ENCODE measurements at places on chromosomes 6 and 20.

GRCh38 chr6:71284785-71285184 is 3.8 kb upstream of the OGFRL1 start:
- no peak for DNase-seq

DNA sequence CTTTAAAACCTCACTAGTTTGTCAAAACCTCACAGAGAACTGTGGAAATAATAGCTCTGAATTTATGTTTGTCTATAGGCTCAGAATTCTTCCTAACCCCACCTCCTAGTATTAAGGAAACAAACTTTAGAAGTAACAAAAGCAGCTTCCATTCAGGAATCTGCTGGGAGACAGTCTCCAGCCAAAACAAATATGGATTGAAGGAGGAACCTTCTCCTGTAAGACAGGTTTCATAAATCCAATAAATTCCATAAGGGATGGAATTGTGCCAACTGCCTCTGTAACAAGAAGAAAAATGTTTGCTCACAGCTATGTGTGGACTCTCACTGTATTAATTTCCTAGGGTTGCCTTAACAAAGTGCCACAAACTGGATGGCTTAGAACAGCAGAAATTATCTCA is 7.5 kb downstream of the SYCP2 start:
- no peak for DNase-seq

DNA sequence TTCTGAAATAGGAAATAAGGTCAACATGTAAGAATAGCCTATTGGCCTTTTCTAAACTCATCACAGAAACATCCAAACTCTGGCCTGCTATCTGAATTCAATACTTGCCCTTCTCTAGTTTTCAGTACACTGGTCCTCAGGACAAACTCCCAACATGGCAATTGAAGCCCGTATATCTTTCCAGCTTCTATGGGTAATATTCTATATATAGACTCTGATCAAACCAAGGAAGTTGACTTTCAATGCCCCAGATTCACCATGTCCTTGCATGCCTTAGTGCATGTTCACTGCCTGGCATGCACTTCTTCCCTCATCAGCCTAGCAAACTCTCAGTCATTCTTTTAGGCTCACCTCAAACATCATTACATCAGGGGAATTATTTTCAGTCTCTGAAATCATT is 73.2 kb downstream of the RSPO3 start:
- no peak for DNase-seq

- no peak for DNase-seq
Measured at GRCh38 chr6:163230901-163231300, 183.6 kb upstream of the QKI start.

- no peak for DNase-seq
Measured at GRCh38 chr6:10725044-10725443, 2.2 kb downstream of the TMEM14C start.

- DNase-seq = no peak
Measured at GRCh38 chr6:124203101-124203811, 399.6 kb downstream of the NKAIN2 start.

DNA sequence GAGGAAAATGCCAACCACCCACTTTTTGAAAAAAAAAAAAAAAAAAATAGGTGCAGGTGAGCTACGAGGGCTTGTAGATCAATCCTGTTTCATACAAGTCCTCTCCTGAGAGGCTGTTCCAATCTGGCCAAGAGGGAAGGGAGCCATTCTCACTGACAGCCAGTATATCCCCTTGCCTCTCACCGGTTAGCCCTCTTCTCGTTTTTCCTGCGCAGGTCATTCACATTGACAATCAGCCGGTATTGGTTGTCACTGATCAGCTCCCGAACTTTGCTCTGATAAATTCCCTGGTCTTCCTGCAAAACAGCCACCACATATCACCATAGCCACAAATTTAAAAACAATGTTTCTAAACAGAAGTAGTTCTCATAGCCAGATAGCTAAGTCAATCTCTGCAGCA is 1.4 kb downstream of the MCM3 start:
- no peak for DNase-seq

GRCh38 chr20:59153355-59153681 is 10.3 kb upstream of the ZNF831 start:
- no peak for DNase-seq

- no peak for DNase-seq
Measured at GRCh38 chr20:16608277-16608650, 35.0 kb upstream of the KIF16B start.

DNA sequence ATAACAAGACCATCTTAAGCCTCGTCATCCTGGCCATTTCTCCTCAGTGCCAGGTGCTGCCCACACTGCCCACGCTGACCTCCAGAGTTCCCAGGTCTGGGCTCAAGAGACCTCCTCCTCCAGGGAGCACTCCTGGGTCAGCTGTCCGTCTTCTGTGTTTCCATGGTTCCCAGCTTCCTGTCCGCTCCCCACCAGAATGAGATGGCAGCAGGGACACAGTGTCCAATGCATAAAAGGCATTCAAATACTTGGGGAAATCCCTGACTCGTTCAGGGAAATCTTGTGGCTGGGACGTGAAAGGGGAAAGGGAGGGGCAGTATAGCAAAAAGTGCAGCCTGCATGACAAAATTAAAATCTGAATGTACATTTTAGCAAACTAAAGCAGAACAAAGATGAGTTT is 54.3 kb downstream of the SLC23A2 start:
- DNase-seq = no peak

- DNase-seq = no peak
Measured at GRCh38 chr20:40636486-40636885, 52.5 kb downstream of the MAFB start.

DNA sequence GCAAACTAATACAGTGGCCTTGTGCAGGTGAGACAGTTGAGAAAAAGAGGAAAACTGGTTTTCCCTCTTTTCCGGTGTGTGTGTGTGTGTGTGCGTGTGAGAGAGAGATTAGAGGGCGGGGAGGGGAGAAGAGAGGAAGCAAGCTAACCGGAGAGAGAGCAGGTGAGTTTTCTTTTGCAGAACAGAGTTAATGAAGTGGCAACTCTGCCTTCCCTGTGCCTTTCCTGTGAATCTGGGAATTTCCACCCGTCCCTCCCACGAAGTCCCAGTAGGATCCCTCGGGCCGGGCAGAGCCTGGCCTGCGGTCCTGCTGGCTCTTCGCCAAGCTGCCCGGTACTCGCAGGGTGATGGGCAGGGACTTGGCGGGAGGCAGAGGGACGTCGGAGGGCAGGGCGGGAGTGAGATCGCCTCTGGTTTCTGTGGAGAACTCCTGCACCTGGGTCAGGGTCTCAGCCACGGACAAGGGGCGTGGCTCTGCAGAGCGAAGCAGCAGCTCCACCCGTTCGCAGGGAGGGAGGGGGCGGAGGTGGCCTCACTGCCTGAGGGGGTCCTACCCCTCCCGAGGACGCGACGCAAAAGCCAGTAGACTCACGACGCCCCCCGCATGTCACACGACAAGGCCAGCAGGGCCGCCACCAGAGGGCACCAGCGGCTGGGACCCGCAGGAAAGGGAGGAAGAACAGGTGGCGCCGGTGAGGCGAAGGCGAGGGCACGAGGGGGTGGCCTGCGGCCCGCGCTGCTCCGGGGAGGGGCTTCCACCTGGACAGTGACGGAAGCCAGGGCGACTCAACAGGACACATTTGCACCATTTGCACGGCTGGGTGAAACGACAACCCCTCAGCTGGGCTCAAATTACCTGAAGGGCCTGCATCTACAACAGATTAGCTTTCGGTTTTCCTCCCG is 51.2 kb upstream of the RNF182 start:
- DNase-seq = no peak

DNA sequence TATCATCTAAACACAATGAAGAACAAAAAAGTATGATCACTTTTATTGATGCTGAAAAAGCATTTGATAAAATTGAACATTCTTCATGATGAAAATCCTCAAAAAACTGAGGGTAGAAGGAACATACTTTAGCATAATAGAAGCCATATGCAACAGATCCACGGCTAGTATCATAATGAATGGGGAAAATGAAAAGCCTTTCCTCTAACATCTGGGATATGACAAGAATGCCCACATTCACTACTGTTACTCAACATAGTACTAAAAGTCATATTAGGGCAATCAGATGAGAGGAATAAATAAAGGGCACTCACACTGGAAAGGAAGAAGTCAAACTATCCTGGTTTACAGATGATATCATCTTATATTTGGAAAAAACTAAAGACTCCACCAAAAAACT is 256.6 kb downstream of the RFPL4B start:
- DNase-seq = no peak

- DNase-seq = no peak
Measured at GRCh38 chr6:43910638-43911353, 140.8 kb downstream of the VEGFA start.

DNA sequence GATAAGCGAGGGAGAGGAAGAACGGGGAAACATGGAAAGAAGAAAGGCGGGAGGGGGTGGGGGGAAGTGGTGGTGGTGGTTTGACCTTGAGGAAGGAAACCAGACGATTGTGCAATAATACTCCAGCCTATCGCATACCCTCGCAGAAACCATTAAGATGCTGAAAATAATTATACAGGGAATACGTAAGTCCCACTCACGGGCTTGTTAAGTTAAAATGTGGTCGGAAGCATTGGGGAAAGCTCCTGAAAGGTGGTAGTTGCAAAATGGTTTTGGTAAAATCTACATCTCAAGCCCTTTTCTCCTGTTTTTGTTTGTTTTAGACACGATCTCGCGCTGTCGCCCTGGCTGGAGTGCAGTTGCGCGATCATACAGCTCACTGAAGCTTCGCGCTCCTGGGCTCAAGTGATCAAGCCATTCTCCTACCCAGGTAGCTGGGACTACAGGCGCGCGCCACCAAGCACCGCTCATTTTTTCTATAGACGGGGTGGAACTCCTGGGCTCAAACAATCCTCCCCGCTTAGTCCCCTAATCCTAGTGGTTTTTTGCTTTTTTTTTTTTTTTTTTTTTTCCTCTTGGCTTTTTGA is 128.9 kb upstream of the ZNF184 start:
- DNase-seq = no peak

DNA sequence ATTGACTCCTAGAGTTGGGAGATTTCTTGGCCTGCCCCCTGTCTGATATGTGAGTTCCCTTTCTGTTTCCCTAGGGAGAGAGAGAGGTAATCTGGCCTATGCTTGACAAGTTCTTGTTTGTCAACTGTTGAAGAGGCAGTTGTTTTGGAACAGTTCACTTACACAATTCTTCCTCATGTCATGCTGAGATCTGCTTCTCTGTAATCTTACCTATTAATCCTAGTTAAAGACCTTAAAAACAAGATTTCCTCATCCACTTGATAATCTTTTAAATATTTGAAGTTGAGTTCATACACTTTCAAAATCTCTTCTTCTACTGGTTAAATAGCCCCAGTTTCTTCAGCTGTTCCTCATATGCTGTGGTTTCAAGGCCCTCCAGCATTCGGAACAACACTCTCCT is 89.9 kb downstream of the FIG4 start:
- no peak for DNase-seq

DNA sequence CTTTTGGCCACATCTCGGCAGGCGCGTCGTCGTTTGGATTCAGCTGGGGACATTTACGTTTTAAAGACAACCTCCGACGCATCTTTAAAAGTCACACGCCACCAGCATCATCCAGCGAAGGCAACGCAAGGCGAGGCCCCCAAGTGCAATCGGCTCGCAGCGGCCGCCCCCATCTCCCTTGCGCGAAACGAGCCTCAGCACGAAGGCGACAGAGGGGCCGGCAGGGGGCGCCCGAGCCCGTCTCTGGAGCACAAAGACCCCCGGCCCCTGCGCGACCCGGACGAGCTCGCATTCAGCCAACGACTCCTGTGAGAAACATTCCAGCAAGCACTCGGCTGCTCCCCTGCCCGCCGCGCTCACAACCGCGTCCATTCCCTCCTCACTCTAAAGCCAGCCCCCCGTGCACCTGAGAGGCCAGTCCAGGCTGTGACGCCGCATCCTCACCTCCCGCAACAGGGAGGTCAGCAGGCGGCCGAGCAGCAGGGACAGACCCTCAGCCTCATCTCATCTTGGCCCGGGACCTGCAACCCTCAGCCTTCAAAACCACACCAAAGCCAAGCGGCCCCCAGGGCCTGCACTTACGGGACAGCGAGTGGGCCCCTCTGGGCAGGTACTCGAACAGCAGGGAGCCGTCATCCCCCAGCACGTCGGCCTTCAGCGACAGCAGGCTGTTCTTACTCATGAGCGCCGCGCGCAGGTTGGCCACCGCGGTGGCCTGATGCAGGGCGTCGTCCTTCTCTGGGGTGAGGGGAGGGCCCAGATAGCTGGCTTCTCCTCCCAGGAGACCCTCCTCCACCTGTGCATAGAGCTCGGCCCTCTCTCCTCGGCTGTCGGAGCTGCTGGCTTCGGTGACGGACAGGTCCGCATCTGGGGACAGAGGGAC is 35.8 kb downstream of the SLC2A4RG start:
- no peak for DNase-seq

GRCh38 chr6:7100753-7101081 is 7.0 kb upstream of the RREB1 start:
- no peak for DNase-seq

DNA sequence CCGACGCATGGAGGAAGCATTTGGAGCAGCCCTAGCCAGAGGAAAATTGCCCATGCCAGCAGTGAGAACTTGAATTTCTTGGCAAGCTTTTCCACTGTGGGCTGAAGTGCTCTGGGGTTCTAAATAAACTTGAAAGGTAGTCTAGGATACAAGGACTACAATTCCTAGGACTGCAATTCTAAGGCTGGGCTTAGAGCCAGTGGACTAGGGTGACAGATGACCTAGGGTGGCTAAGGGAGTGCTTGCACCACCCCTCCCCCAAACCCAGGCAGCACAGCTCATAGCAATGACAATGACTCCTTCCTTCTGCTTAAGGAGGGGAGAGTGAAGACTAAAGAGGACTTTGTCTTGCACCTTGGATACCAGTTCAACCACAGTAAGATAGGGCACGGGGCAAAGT is 122.3 kb downstream of the THBS2 start:
- no peak for DNase-seq

DNA sequence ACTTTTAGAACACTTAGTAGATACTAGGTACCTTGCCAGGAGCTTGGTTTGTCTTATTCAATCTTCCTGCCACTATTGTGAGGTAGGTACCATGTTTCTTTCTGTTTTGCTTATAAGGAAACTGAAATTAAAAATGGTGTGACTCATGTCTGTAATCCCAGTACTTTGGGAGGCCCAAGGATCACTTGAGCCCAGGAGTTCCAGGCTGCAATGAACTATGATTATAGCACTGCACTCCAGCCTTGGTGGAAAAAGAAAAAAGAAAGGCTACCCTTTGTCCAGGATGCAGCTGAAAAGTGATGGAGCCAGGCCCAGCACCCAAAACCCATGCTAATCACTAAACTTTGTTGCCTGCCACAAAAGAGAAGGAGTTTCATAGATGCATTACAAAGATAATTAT is 34.1 kb upstream of the LAMA4 start:
- DNase-seq = no peak

GRCh38 chr6:150813993-150814359 is 51.5 kb upstream of the MTHFD1L start:
- no peak for DNase-seq

DNA sequence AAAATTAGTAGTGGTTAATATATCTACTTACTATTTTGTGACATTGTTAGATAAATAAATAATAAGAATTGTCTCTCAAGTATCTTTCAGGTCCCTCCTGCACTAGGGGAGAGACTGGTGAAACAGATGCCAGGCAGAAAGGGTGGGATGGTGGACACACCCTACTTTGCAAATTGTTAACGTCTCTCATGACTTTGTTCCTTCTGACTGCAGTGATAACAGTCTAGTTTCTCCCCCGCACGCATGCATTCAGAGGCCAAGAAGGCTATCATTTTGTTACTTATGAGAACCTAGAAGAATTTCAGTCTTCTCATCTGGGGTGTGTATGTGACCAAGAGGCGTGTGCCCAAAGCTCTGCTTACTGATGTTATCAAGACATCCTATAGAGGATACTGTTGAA is 152.3 kb downstream of the EDN1 start:
- no peak for DNase-seq
